ENCODE measurements at places on chromosomes 11 and 22. TPM values are rescaled to one million over a fixed set of nuclear protein-coding genes. Genes with fewer than 3 reads are reported as not detected.

Gene SSH3
- 3.6 TPM for polyA plus RNA-seq

Gene CABP4
- polyA plus RNA-seq = not detected

Gene OR52H1
- polyA plus RNA-seq = not detected

GRCh38 chr11:122874991-122875390 lies 7.6 kb upstream of the JHY start:
- peaks cover 12% of the 10 kb centered on the region for H3K36me3 ChIP-seq
- H3K27ac ChIP-seq = no peak overlapping the region
- no peak overlapping the region for H3K4me3 ChIP-seq
- no peak for DNase-seq
- H3K4me1 ChIP-seq = no peaks in the 10 kb centered on the region
- no peaks in the 10 kb centered on the region for H3K27me3 ChIP-seq

GRCh38 chr11:62010935-62011528 lies 43.6 kb upstream of the FTH1 start:
- no peak for DNase-seq
- no peak overlapping the region for H3K4me3 ChIP-seq
- H3K27ac ChIP-seq = no peak overlapping the region
- H3K36me3 ChIP-seq = no peaks in the 10 kb centered on the region

- H3K27ac ChIP-seq = no peak overlapping the region
- no peaks in the 10 kb centered on the region for H3K4me1 ChIP-seq
- no peak overlapping the region for H3K4me3 ChIP-seq
- no peak for DNase-seq
Observed at GRCh38 chr11:108035690-108036089, 27.0 kb downstream of the CUL5 start.
